Activated effector memory CD4-positive, alpha-beta T cell treated with anti-CD3 and anti-CD28 coated beads, Interleukin-2, amount 50 U/mL, for 16 hours (primary cell): ENCODE measurements at places on chromosomes 1 and 21.

- DNase-seq = no peak
Measured at GRCh38 chr1:15883326-15883725, 35.8 kb downstream of the SPEN start.

GRCh38 chr1:212782422-212783154, 9.0 kb downstream of the NSL1 start:
- DNase-seq = no peak

DNA sequence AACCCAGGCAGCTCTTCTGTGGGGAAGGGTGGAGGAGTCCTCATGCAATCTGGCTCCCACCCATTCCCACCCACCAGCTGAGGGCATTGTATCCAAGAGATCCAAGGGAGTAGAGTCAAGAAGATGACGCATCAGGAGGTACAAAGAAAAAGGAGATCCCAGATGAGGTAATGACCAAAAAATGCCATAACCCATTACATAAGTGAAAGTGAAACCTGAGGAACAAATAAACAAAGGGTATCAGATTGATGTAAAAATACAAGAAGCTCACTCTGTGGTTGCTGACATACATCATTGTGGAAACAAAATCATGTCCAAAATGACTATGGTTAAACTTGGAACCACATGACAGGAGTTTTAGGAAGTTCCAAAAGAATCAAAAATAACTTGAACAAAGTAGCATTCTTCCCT, 42.5 kb downstream of the CCN1 start:
- DNase-seq = no peak

- no peak for DNase-seq
Measured at GRCh38 chr1:37919277-37919676, 27.6 kb downstream of the INPP5B start.

DNA sequence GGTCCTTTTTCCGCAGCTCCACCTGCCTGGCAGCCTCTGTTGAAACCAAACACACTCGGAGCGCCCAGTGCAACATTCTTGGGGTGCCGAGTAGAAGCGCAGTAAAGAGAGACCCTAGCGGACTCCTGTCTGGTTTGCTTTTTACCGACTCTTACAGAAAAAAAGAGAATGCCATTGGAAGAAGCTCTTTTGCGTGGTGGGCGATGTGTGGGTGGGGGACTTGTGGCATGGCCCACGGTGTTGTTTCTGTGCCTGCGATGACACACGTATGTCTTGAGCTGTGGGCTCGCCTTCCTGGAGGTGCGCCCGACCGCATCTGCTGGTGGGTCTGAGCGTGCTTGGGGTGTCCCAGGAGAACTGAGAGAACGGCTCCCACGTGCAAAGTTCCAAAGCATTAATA, 7.3 kb upstream of the BARHL2 start:
- no peak for DNase-seq

- peak; percentile 85 for DNase-seq
Measured at GRCh38 chr1:108646648-108647269, 14.1 kb downstream of the HENMT1 start.

- DNase-seq = no peak
Measured at GRCh38 chr1:233607252-233608119, 6.4 kb upstream of the KCNK1 start.

DNA sequence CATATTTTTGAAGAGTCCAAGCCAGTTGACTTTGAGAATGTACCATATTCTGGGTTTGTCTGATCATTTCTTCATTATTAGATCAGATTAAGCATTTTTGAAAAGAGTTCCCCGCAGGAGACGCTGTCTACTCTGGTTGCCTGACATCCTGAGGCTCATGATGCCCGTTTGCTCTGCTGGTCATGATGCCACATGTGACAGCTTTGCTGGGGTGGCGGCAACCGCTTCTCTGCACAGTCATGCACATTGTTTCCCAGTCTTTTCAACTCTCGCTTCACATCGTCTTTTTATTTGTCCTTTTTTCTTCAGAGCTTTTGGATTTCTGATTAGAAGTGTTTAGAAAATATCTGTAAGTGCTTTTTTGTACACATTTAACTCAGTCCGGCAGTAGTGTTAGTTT, 90.7 kb downstream of the ST6GALNAC5 start:
- DNase-seq = no peak

DNA sequence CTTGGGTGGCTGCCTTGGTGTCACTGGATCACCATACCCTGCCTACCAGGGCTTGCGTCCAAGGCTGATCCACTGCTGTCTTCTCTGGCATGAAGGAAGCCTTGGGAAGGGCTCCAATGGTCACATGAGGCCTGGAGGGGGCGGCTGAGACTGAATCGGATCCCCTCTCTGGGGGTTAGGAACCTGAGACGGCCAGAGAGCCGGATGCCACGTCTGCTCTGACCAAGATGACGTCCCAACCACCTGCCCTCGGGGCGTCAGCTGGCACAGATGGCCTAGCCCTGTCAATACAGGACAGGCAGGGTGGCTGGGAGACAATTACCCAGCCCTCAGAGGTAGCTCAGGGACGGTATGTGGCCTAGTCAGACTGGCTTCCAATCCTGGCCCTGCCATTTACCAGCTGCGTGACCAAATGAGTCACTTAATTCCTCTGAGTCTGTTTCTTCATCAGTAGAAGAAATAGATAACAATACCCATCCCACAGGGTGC, 5.4 kb downstream of the TRIM62 start:
- DNase-seq = peak; percentile 50

- peak; percentile 88 for DNase-seq
Measured at GRCh38 chr1:983798-984475, 2.0 kb upstream of the PERM1 start.

DNA sequence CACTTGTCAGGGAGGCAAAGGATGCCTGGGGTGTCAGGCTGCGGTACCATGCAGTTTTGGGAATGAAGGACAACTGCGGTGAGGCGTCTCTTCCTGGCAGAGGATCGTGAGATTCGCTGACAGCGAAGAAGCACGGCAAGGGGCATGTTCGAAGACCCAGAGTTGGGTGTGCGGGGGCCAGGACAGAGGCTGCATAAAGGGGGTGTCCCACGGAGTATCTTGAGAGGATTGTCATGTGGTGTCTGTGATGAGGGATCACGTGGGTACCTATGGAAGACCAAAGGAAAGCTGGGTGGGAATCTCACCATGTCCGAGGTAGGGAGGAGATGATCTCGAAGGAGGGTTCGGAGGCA, 372 bp downstream of the SLC25A44 start:
- DNase-seq = no peak

DNA sequence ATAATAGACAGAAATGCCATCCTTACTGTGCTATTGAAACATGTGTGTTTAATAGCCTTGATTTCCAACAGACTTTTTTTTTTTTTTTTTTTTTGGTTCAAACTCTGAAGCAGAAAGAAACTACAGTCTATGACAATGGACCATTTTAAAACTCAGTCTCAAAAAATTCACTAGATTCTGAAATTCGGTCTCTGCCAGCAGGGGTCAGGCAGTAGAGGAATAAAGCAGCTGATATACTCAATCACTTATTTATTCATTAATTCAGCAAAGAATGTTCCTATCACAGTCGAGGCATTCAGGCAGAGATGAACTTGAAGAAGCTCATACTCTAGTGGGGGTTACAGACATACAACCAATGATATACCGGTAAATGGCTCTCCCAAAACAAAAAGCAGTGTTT, 260.9 kb upstream of the DMRTA2 start:
- DNase-seq = no peak

GRCh38 chr1:8652467-8653046, 164.9 kb downstream of the RERE start:
- no peak for DNase-seq

GRCh38 chr1:155135415-155136028, at the start of gene SLC50A1:
SLC50A1 (plus strand) TSS chr1:155135852; CDS start chr1:155135912, 60 bp downstream.
- DNase-seq = peak; percentile 97

- DNase-seq = no peak
Measured at GRCh38 chr1:63305043-63305442, 17.3 kb upstream of the FOXD3 start.

- no peak for DNase-seq
Measured at GRCh38 chr1:33784876-33785275, 79.0 kb upstream of the HMGB4 start.

DNA sequence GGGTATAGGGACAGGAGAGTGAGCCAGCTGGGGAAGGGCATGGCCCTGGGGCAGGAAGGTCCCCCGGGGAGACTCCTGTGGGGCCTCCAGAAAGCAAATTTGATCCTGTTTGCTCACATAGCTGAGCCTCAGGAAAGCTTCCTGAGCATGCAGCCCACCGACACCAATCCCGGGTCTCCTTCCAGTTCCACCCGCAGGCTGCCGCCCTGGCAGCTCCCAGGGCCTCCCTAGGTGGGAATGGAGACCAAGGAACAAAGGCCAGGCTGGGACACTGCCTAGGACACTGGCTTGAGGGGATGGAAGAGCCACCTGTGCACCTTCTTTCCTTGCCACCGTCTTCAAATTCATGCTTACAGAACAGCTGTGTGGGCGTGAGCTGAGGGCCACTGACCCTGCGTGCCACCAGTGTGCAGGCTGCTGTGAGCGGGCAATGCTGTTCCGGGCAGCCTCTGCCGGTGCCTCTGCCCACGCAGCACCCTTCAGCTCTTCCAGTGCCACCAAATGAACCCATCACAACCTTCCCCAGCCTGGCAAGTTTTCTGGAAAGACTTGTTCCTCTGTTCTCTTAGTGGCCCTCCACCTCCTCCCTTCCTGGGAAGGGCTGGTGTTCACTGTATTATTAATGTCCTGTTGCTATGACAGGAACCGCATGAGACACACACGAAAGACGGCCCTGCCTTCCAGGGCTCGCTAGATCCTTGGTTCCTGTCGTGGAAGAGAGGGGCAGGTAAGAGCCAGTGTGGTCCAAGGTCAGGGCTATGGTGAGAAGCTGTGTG, 53.6 kb downstream of the ACBD3 start:
- DNase-seq = no peak

GRCh38 chr1:200022239-200022804, 5.2 kb upstream of the NR5A2 start:
- DNase-seq = no peak

GRCh38 chr1:105909811-105910210, 1146.7 kb upstream of the PRMT6 start:
- no peak for DNase-seq

DNA sequence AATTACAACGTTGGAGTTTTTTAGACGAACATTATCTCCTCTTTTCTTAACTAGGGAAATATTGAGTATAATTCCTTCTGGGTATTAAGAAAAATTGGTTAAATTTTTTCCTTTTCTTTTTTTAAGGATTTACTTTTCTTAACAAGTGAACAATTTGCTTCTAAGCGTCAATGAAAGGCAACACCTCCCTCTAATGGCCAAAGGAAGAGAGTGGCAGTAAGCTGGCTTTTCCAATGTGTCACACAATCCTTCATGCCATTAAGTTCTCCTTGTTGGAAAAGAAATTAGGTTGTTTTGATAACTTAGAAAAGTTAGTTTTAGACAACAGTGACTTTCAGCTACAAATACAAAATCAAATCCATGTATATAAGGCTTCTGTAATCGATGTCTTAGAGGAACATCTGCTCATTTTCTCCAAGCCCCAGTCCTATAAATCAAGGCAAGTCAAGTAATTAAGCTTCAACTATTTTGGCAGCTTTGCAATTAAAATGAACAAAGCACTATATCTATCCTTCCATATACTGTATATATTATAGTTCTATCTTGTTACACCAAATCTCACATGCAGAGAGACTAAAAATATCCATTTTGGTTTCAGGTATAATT, 62.8 kb downstream of the EDEM3 start:
- DNase-seq = no peak

- no peak for DNase-seq
Measured at GRCh38 chr1:1626207-1627141, 5.5 kb upstream of the MMP23B start.

DNA sequence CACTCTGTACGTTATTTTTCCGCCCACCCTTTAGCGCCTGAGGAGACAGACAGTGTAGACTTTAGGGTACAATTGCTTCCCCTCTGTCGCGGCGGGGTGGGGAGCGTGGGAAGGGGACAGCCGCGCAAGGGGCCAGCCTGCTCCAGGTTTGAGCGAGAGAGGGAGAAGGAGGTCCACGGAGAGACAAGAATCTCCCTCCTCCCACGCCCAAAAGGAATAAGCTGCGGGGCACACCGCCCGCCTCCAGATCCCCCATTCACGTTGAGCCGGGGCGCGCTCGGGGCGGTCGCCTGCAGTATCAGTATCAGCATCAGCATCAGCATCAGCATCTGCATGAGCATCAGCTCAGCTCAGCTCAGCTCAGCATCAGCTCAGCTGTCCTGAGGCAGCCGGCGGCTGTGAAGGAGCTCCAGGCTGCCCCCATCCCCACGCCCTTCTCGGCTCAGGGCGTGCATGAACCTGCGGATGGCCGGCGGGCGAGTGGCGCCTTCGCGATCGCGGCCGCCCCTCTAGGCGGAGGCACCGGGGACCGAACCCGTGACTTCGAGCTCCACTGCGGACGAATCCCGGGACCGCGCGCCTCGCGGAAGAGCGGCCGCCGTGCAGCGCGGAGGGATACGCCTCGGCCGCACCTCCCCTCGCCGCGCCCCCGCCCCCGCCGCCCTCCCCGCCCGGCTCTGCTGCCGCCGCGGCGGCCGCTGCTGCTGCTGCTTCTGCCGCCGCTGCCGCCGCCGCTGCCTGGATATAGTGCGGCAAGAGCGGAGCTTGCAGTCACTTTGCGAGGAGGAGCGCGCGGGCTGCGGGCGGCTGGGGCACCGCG, at the start of gene NCAM2:
TSS of gene NCAM2 (plus strand) at position 774 of the 820 bp plus-strand sequence.
- DNase-seq = peak; percentile 82

DNA sequence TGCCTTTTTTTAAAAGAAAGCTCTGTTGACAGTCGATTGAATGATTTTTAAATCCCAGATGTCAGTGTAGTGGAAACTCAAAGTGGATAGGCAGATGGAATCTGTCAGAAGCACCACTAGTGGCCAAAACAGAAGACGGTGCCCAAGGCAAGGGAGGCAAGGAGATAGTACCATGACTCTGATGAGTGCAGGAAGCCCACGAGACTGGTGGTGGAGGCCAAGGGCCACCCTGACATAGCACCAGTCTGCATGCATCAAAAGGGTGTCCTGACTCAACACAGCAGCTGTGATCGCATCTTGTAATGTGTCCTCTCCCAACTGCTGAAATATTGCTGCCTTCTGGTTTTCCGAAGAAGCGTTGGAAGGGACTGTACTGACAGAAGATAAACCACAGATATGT, 124.1 kb upstream of the PAPPA2 start:
- DNase-seq = no peak

DNA sequence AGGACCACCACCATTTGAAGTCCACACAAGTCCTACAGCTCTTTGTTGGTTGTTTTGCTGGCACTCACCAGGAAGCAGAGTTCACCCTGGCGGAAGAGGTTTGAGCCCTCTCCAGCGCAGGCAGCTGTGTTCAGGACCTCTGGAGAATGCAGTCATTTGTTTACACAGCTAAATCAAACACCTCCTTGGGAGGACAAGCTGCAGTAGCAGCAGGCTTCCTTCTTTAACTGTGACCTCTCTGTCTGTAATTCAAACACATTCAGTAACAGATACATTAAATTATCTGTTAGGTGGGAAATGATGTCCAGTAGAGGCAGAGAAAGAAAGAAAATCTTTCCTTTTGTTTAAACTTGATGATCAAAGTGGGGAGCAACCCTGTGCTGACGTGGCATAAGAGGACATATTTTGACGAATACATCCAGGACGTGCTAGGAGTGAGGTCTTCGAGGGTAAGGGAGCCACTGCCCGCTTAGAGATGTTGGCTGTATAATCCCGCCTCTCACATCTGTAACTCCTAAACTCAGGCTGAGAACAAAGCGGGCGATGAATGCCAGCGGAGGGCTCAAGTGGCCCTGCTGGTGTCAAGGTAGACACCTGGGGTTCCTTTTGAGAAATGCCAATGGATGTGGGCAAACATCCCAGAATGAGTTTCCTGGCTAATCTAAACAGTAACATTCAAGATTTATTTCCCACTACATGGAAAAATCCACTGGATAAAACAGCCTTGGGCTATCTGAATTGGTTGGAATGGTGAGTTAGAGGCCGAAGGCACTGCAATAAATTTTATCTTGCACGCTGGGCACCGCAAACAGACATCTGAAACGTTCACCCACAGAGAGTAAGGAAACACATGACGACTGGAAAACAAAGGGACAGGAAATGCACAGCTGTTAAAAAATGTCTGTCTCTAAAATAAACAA, 51.7 kb downstream of the ABCA4 start:
- DNase-seq = no peak
